ENCODE measurements at places on chromosomes 1 and 21.

- DNase-seq: no peak
These were observed 12.0 kb downstream of the TMEM9 start for GRCh38 chr1:201142011-201142848.

DNA sequence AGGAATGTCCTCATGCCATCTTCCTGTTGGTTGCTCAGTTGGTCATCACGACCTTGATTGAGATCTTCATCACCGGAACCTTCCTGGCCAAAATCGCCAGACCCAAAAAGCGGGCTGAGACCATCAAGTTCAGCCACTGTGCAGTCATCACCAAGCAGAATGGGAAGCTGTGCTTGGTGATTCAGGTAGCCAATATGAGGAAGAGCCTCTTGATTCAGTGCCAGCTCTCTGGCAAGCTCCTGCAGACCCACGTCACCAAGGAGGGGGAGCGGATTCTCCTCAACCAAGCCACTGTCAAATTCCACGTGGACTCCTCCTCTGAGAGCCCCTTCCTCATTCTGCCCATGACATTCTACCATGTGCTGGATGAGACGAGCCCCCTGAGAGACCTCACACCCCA lies 42.9 kb downstream of the KCNJ15 start:
- DNase-seq: no peak

DNA sequence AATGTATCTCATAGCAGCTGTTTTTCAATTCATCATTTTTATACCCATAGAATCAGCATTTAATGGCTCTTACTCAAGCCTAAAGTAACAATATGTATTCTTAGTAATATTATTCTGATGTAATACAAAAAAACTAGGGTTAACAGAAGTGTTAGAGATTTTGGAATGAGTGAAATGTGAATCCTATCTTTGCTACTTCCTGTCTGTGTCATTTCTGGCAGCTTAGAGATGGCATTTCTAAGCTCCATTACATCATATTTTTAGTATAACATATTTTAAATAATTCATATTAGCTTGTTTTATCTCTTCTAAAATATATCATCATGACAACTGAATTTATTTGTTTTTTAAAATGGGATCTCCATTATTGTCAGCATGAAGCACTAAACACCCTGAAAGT lies 90.2 kb downstream of the LRRC7 start:
- DNase-seq: no peak

DNA sequence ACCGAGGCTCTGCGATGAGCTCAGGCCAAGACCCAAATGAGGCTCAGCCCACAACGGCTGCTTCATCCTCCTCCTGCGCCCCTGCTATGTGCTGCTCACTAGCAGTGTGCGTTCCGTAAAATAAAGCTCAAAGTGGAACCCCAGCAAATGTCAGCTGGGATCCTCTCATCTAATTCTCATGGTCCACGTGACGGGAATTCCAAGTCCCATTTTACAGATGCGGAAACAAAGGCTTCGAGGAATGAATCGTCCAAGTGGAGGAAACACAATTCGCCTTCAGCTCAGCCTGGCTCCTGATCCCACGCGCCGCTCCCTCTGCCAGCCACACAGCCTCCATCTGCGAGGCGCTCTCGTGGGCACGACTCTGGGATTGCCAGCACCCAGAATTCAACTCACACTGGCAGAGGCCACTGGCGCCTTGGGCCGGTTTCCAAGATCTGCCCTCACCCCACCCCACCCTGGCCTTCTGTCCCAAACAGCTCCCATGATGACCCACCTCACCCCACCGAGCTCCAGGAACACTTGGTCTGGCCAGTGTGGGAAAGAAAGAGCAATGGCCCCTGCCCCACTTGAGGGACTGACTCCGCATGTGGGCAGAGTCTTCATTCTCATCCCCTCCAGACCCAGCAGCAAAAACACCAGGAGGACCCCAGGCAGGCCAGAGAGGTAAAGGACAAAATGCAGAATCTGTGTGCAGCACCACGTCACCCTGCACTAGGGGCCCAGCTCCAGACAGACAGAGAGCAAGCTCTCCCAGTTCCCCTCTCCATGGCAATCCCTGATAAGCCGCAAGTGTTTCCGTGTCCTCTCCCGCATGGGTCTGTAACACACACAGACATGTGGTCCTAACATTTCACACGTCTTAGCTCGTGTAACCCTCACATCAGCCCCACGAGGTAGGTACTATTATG lies 10.5 kb downstream of the CASZ1 start:
- DNase-seq: no peak

DNA sequence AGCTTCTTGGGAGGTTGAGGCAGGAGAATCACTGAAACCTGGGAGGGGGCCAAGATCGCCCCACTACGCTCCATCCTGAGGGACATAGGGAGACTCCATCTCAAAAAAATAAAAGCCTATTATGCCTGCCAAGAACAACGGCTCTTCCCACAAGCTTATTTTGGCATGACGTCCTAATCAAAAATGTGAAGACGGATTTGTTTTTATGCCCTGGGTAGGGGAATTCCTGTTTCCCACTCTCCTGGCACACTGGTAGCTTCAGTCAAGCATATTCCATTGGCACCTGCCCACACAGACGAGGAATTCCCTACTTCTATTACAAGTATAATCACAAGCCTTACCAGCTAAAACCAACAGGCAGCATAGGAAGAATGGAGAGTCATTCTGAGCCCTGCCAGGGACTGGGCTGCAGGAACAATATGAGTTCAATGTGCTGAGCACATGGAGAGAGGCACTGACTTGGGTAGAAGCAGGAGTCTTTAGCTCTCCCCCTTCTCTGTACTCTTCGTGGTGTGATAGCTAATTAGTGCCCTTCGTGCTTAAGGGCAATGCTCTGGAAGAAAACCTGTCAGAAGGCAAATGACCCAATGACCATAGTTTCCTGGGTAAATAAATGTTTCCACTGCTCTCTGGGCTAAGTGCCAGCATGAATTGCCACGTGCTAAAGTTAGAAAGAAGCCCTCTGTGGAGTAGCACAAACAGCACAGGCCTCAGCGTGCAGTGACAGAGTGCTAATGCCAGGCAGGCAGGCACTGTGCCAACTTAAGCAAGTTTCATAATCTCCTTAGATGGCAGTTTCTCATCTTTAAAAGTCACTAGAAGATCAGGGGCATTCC lies 16.8 kb downstream of the TNFSF4 start:
- DNase-seq: no peak

DNA sequence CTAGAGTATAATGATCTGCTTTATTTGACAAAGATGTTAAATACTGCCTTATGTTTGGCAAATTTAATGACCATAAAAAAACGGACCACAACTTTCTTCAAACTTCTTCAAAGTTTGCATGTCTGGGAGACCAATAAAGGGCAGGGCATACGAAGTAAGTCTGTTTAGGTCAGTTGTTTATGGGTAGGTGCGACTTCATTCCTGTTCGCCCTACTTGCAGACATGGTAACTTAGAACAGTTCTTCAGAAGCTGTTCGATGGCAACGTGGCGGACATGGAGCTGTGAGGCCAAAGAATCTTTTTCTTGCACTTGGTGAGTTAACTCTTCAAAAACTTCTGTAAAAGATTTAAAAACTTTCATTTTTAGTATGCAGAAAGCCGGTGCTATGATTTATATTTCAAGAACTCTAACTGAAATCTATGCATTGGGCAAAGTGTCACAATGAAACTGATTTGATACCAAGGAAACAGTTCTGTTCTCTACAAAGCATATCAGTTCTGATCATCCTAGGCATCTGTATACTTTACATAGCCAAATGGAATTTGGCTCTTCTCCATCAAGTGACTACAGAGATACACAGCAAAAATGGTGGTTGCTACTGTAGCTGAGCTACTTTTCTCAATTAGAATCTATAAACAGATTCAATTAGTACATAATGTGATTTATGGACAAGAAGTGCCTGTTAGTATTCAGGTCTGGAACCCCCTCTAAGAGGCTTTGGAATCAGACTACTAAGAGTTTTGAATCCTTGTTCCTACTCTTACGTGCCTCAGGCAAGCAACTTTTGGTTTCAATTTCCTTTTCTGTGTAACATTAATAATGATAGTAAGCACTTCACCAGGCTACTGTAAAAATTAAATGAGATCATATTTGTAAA lies 25.7 kb downstream of the C21orf91 start:
- DNase-seq: no peak

DNA sequence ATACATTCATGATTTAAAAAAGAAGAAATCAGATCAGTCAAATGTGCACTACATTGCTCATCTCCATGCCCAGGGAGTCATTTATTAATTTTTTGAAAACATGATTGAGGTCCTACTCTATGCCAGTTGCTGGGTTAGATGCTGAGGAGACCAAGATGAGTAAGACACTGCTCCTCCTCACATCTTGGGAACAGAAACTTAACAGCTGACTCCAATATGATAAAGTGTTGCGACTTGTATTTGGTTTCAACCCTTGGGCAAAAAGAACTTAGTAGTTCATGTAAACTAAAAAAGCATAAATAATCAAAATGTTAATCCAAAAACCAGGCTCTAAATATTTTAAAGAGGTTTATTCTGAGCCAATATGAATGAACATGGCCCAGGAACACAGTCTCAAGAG lies 56.9 kb downstream of the OPTC start:
- DNase-seq: no peak

DNA sequence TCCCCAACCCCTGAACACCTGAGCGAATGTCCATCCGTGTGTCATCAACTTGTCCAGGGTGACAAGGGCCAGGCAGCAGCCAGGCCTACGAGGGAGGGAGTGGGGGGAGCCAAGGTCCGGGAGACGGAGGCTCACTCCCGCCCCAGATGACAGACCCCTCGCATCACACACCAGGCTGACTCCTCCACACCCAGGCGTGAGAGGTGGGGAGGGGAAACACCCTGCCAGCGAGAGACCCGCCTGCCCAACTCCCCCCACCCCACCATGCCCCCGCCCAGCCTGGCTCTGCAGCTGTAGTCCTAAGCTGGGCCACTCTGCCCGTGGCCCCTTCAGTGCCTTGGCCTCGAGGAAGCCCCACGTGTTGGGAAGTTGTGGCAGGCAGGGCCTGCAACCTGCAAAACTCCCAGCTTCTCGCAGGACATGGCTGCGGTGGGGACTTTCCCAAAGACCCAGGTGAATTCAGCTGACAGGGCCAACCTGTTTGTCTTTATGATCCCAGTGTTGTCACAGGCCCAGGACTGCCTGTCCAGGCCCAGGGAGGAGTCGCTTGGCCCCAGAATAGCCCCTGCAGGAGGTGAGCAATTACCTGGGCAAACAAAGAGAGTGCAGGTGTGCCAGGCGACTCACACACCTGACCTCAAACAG lies 62.9 kb downstream of the RIPK4 start:
- DNase-seq: no peak

GRCh38 chr1:199545780-199546179 lies 481.7 kb upstream of the NR5A2 start:
- no peak for DNase-seq

DNA sequence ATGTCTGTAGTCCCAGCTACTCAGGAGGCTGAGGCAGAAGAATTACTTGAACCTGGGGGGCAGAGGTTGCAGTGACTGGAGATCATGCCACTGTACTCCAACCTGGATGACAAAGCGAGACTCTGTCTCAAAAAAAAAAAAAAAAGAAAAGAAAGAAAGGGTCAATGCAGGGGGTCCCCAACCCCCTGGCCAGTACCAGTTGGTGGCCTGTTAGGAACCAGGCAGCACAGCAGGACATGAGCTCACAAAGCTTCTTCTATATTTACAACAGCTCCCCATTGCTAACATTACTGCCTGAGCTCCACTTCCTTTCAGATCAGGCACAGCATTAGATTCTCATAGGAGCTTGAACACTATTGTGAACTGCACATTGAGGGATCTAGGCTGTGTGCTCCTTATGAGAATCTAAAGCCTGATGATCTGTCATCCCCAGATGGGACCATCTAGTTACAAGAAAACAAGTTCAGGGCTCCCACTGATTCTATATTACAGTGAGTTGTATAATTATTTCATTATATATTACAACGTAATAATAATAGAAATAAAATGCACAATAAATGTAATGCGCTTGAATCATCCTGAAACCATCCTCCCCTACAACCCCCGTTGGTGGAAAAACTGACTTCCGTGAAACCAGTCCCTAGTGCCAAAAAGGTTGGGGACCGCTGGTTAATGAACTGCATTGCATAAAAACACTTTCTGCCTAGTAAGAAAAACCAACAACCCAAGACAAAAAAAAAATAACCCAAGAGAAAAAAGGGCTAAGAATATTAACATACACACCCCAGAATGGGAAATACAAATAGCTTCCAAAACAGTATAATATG lies 2.8 kb downstream of the ZBTB8OS start:
- no peak for DNase-seq

DNA sequence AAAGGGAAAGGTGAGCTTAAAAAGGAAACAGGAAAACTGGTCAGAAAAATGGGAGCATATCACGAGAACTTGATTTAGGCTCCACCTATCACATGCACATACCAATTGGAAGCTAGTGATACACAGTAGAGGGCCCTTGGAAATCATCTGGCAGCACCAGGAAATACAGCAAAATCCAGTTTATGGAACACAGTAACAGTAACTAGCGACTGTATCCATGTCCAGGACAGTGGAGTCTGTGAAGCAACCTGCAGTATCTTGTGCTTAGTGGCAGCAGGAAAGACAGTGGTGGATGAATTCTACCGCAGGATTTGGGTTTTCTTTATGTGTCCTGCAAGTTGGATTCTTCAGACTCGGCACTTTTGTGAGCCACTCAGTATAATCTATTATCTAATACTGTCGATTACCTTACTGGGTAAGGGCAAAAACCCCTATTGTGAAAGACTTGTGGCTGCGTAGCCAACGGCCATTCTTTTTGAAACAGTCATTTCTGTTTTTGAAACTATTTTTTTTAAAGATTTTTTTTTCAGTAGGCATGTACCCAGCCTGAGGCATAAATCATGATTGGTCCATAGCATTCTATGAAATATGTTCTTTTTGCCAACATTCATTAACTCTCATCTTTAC lies 1.6 kb upstream of the KDM4A start:
- DNase-seq: no peak

- no peak for DNase-seq
These were observed 90.7 kb downstream of the EPHB2 start for GRCh38 chr1:22801347-22801746.

- DNase-seq: no peak
These were observed 69.3 kb downstream of the MAN1A2 start for GRCh38 chr1:117436513-117436912.

DNA sequence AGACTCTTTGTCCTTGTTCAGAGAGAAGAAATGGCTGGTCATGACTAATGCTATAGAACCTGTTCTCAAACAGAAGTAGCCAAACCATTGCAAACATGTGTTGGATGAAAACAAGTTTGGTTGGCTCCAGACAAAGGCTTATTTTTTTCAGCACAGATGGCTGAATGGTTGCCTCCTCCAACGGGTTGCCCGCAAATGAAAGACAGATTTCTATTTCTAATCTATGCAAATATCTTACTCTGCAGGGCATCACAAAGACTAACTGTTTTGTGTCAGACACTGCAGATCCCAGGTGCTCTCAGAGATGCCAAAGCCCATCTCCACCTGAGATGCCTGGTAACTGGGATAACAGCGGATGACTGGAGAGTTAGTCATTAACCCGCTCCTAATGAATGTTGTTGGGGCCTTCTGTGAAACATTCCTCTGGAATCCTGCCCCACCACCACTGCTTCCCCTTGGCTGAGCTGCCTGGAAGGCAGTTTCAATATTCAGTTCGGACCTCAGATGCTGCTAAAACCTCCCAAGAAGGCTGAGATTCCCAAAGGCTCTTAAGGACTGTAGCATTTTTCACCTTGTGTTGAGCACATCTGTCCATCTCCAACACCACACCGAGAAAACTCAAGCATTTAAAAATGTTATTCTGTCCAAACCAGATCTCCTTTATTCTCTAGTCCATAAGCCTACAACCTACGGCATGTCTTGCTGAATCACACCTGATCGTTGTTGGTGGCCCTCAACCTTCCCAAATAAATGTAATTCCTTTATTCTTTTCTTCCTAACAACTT lies 104.4 kb downstream of the PTPN14 start:
- DNase-seq: no peak

All from cerebellar nuclear complex (tissue), 1 donor.